Forelimb muscle (tissue), 1 donor: ENCODE measurements at places on chromosomes 3 and 15.

GRCh38 chr15:52682781-52683180, 3.6 kb upstream of the ATOSA start:
- no peak for DNase-seq

- no peak for DNase-seq
Measured at GRCh38 chr3:149592758-149593240, 65.0 kb downstream of the WWTR1 start.

DNA sequence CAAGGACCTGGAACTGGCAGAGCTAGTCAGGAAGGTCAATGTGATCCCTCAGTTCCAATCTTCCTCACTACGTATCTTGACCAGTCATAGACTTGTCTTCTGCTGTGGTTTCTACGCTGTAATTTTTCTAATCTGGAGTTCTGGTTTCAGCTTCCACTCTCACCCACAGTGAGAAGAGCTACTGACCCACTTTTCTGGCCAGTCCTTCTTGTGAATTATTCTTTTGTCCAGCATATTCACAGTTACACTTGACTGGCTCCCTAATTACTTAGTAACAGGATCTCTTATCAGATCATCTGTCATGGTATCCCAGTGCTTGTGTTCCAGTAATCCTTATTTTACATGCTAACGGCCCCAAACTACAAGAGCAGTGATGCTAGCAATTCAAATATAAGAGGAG, 72.4 kb upstream of the MME start:
- DNase-seq, result no peak

DNA sequence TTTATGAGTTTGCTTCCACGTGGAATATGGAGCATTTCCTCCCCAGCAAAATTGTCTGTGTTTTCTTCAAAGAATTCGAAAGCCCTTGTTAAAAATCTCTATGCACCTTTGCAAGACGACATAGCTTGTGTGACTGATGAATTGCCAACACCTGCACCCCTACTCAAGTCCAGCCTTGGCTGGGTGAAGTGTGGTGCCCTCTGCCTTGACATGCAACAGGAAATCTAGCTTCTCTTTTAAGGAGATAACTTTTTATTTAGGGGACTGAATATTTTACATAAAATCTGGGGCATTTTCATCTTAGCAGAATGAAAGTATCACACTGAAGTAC, 647 bp downstream of the HMG20A start:
- no peak for DNase-seq

DNA sequence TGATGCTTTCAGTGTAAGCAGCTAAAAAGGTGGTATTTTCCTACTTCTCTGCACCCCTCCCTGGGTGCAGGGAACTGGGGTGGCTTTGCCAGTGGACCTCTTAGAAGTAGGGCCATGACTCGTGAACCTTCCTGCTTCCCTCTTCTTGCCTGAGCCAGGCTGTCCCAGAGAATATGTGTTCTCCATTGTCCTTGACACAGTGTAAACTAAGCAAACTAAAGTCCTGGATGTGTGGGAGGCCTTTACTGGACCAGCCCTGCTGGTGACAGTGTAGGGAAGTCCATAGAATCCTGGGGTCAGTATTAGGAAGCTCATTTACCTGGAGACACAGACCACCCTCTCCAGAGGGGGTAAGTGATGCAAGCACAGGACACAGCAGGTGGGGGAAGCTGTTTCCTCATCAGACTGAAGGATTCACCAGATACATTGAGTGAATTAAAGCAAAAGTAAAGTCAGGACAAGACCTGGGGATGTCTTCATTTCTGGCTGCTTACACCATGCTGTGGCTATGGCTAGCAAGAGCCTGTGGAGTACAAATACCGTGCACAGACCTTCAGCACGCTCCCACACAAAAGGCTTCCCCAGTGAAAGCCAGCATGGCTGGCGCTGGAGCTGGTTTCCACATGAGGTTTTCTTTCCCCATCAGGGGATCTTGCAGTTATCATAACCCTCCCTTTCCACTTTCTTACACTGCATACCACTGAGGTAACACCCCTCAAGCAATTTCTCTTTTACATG, 64.8 kb upstream of the LPP start:
- no peak for DNase-seq

DNA sequence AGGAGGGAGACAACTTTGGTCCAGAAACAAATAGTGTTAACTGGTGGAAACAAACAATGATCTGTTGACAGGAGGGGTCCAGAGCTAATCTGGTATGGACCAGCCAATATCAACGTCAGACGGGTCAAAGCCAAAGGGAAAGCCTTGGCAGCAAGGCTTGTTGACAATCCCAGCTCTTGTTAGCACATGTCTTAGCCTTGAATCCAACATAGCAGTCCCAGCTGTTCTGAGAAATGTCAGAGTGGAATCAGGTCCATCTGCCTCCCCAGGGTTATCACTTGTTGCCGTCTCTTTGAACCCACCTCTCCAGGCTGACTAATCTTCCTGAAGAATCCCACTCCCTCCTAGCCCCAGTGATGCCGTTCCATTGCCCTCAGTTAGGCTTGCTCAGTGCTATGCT, 404.6 kb upstream of the MCTP2 start:
- DNase-seq, result peak; percentile 64

GRCh38 chr3:130276203-130276803, 69.2 kb upstream of the COL6A5 start:
- peak; percentile 61 for DNase-seq

- no peak for DNase-seq
Measured at GRCh38 chr3:139764069-139764905, 86.5 kb upstream of the NMNAT3 start.

- no peak for DNase-seq
Measured at GRCh38 chr3:129653019-129653418, 46.5 kb upstream of the PLXND1 start.

DNA sequence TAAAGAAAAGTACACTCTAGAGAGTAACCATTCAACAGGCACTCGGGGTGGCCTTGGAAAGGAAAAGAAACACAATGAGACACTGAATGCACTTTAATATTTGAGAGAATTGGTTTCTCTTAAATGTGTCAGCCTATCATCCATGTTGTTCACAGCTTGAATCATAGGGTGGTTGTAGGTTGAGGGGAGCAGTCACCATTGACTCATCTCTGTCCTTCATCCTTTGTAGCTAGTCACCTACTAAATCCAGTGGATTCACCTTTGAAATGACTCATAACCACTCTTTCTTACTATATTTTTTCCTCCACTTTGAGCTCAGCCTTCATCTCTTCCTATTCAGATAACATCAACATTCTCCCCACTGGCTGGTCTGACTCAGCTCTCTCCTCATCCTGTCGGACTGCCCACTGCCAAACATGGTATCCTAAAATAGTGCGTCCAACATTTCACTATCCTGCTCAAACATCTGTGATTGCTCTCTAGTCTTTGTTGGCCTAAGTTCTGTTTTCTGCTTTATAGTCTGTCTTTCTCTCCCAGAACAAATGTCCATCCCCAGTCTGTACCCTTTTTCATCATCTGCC, 182.7 kb upstream of the GADL1 start:
- no peak for DNase-seq

GRCh38 chr3:25130724-25131520, 297.1 kb upstream of the RARB start:
- peak; percentile 47 for DNase-seq

- no peak for DNase-seq
Measured at GRCh38 chr3:182331341-182331740, 462.0 kb upstream of the ATP11B start.

DNA sequence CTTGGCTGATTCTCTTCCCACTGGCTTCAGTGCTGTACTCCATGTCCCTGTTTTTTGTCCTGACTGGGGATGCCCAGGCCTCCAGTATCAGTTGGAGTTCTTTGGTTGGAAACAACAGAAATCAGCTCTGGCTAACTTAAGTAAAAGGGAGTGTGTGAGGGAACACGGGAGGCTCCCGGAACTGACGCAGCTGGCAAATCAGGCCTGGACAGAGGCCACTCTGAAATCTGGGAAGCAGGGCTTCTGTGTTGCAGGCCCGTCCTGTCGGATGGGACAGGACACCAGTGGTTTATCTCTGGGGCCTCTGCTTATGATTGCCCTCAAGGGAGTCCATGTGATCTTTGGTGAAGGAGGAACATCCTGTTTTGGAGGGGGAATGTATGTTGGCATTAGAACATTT, 124.3 kb downstream of the CHCHD6 start:
- DNase-seq, result no peak

GRCh38 chr3:4497005-4497692, 4.0 kb downstream of the ITPR1 start:
- DNase-seq, result no peak

DNA sequence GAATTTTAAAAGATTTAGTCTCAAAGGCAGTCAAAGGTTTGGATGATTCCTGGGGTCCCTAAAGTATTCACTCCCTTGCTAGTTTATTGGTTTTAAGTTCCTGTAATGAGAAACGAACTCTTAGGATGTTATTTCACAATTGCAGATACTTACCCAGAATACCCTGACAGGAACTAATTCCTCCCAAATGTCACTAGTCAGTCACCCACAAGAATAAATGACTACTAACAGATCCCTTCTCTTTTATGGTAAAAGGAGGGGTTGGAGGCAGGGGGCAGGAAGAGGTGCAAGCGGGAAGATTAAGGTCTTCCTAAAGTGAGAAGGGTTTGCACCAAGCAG, 174.2 kb upstream of the SLC2A2 start:
- no peak for DNase-seq

DNA sequence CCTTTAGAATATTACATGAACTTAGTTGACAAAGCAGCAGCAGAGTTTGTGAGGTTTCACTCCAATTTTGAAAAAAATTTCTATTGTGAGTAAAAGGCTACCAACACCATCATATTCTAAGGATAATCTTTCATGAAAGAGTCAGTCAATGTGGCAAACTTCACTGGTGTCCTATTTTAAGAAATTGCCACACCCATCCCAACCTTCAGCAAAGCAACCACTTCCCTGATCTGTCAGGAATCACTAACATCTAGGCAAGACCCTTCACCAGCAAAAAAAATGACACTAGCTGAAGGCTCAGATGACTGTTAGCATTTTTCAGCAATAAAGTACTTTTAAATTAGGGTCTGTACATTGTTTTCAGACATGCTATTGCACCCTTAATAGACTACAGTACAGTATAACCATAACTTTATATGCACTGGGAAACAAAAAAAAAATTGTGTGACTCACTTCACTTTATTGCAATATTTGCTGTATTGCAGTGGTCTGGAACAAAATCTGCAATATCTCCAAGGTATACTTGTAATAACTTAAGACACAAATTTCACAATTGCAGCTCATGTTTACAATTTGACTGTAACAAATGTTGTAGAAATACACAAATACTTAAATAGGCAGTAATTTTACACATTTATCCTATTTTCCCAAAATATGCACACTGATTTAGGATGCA, 38.9 kb upstream of the ALCAM start:
- no peak for DNase-seq

DNA sequence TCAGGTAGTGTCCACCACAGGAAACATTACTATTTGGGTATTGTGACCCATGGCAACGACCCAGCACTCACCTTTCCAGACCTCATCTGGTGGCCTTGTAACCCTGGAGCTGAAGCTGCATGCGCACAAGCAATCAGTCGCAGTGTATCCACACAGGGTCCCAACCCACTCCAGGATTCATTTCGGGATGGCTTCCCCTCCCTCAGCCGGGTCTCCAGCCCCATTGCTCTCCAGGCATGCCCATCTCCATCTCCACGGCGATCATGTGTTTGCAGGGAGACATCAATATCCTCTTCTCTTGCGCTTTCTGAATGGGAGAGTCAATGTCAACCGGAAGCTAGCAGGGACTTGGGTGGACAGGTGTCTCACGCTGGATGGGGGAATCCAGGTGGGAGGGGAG, 35.2 kb downstream of the GOLGA6L2 start:
- no peak for DNase-seq

GRCh38 chr3:194871864-194872668, 186.4 kb downstream of the FAM43A start:
- DNase-seq, result no peak

- no peak for DNase-seq
Measured at GRCh38 chr3:180979961-180980360, 9.6 kb downstream of the DNAJC19 start.

DNA sequence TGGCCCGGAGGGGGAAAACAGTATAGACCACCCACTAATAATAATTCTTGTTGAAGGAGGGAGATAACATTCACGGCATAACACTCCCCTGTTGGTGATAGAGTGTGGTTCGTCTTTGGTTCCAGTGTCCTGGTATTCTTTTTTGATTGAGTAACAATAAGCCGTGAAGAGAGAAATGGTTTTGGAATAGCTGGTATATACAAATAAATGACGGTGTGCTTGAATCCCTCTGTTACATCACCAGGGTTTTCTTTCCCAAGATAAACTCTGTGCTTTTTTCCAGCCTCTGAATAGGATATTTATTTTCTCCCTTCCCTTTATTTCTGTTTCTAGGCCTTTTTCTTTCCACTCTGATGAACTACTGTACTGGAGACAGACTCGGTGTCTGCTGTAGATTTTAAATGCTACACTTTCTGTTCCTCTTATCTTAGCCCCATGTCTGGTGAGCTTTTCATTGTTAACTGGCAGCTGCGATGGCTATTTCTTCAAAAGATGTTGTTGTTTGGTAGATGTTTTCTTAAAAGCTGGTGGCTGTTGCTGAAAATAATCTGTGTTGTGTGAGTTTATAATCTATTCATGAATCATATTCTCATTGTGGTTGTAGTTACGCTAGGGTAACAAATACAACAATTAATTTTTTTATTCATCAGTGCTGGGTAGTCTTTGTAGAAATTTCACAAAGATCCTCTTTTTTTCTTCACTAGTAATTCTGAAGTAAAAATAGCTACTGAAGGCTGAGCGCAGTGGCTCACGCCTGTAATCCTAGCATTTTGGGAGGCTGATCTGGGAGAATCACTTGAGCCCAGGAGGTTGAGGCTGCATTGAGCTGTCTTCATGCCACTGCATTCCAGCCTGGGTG, 15.5 kb upstream of the SCAANT1 start:
- DNase-seq, result no peak

- DNase-seq, result no peak
Measured at GRCh38 chr3:16881896-16882630, 2.7 kb upstream of the PLCL2 start.

- no peak for DNase-seq
Measured at GRCh38 chr3:12369029-12369428, 80.2 kb downstream of the PPARG start.

DNA sequence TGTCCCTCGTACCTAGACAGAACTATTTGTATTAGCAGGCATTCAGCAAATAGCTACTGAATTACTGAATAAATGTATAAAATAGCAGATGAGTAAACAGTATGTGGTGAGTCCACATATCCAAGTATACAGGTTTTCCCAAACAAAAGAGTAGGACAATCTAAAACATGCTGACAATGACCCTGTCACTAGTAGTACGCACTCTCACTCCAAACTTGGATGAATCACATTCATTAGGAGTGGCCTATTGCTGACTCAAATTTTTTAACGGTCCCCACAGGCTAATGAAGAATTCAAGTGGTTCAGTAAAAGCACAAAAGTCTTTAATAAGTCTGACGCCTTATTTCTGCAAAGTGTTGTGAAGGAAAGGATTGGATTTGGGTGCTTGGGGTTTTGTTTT, 449.3 kb upstream of the THBS1 start:
- DNase-seq, result no peak

DNA sequence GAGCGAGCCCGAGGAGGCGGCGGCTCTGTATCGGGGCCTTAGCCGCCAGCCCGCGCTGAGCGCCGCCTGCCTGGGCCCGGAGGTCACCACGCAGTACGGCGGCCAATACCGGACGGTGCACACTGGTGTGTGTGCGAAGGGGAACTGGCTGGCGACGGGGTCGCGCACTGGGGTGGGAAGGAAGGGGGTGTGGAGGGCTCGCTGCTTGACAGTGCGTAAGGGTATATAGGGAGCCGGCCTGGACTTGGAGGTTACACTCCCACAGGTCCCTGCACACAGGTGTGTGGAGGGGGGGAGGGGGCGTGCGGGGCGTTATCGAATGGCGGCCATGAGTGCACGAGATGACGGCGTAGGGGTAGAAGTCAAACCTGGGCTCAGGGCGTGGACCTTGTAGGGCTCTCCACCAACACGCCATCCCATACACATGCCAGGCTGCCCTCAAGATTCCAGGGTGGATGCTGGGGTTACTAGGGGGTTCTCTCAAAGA, 389 bp downstream of the APEH start:
- no peak for DNase-seq
